NCI-H2107 (cell line): ENCODE measurements at places on chromosomes 3 and 15.

DNA sequence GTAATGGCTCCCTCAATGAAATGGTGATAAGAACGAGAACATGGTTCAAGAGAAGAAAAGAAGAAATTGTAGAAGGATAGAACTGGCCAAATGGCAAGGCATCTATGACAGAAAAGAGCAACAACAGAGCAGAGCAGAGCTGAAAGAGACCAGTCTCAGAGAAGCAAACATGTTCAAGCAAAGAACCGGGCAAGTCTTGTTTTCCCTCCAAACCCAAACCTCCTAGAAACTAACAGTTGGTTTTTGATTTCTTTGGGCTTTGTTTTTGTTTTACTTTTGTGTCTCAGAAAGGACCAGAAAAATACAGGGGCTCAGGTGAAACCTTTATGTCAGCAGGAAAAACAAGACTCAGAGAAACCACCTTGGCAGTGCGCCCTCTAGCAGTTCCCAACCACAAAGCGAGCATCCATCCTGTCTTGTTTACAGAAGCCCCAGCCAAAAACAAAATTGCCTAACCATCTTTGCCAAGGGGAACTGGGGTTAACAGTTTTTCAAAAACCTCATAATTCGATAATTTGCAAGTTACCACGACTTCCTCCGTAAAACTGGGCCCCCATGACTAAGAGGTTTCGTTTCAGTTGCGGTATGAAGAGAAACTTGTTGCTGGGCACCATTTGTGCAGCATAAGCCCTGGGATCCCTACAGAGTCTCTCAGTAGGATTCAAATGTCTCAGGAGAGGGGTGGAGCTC, 159.2 kb upstream of the SLC24A5 start:
- no peak for DNase-seq

DNA sequence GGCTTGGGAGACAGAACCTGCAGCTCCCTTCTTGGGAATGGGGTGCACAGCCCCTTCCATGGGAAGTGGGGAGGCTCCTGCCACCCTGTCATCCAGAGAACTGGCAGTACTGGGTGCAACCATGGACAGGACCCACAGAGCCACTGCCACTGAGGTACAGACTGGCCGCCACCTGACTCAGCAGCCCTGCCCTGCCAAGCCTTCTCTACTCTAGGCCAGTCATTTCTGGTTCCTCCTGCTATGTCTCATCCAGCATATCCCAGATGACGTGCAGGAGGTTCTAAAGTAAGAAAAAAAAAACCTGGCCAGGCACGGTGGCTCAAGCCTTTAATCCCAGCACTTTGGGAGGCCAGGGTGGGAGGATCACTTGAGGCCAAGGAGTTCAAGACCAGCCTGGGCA, 76.9 kb upstream of the RPL32 start:
- no peak for DNase-seq

- no peak for DNase-seq
Measured at GRCh38 chr3:157029365-157029790, 130.6 kb downstream of the CCNL1 start.

DNA sequence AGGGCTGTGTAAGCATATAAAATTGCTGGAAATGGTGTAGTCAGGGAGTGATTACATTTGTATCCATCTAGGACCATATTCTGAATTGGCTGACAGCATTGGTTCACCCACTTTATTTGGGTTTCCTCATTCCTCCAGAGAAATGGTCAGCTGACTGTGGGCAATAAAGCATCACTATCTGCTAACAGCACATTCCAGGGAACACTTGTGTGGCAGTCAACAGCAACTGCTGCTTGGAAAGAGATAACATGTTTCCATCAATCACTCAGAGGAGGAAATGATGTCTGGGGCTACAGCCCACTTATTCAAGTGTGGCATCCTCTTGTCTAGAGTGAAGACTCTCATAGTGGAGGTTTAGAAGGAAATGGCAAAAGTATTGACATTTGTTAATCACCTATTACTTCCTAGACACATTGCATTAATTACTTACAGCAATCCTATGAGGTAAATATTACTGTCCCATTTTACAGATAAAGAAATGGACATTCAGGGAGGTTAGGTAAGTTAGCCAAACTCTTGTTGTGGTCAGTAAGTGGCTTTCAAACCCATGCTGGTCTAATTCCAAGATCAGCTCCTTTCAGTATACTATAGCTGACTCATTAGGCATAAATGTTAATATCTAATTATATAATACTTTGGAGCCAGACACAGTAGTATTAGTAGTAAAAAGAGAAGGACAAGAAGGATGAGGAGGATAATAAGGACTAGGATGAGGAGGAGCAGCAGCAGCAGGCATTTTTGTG, 247.8 kb downstream of the ALCAM start:
- DNase-seq, result no peak

GRCh38 chr3:13314877-13315276, 105.2 kb downstream of the NUP210 start:
- no peak for DNase-seq

GRCh38 chr3:57682284-57682683, 10.6 kb downstream of the DENND6A start:
- DNase-seq, result no peak

- DNase-seq, result no peak
Measured at GRCh38 chr3:64911138-64911537, 223.3 kb upstream of the ADAMTS9 start.

GRCh38 chr3:194287374-194287773, 63.8 kb downstream of the CPN2 start:
- no peak for DNase-seq

DNA sequence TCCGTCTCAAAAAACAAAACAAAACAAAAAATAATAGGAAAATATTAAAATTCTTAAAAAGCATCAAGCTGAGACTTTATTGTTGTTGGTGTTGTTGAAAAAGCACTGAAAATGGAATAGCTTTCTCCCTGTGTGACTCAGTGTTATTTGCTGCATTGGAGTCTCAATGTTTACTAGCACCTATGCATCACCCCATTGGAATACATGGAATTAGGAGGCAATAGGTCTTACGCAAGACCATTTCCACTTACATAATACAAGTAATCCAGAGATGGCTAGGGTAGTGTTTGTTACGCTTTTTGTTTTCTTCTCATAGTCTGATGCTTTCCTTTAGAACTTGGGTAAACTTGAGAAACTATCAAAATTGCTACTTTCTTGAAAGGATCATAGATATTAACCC, 15.2 kb downstream of the GXYLT2 start:
- no peak for DNase-seq

- no peak for DNase-seq
Measured at GRCh38 chr15:67228286-67228685, 26.2 kb downstream of the AAGAB start.

- no peak for DNase-seq
Measured at GRCh38 chr3:23865595-23866396, 51.0 kb downstream of the NKIRAS1 start.

- no peak for DNase-seq
Measured at GRCh38 chr15:49383266-49383665, 39.8 kb upstream of the FGF7 start.

DNA sequence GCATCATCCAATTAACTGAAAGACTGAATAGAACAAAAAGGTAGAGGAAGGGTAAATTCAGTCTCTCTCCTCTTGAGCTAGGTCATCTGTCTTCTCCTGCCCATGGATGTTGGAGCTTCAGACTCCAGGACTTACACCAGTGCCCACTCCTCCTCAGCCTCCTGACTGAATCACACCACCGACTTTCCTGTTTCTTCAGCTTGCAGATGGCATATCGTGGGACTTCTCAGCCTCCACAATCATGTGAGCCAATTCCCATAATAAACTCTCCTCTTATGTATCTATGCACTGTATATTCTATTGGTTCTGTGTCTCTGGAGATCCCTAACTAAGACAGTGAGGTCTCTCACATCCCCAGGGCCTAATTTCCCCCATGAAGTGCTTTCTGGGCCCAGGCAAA, 140.4 kb downstream of the CD47 start:
- DNase-seq, result no peak

- peak; percentile 82 for DNase-seq
Measured at GRCh38 chr15:41660235-41661077, at the start of gene MGA. Gene MGA, plus strand, starts transcription at chr15:41660405.

- DNase-seq, result no peak
Measured at GRCh38 chr15:73165844-73166243, 113.6 kb downstream of the NEO1 start.

DNA sequence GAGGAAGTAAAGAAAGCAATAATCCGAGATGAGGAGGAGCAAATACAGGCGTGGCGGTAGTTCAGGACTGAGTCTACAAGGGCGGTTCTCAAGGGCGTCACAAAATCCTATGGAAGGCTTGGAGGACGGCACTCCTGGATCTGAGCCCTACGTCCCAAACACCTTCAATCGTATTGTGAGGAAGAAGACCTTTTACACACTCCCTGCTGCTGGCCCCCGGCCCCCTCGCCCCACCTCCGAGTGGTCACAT, 747 bp downstream of the PLD1 start:
- DNase-seq, result no peak

GRCh38 chr3:55494976-55495375, 7.9 kb upstream of the WNT5A start:
- DNase-seq, result no peak

DNA sequence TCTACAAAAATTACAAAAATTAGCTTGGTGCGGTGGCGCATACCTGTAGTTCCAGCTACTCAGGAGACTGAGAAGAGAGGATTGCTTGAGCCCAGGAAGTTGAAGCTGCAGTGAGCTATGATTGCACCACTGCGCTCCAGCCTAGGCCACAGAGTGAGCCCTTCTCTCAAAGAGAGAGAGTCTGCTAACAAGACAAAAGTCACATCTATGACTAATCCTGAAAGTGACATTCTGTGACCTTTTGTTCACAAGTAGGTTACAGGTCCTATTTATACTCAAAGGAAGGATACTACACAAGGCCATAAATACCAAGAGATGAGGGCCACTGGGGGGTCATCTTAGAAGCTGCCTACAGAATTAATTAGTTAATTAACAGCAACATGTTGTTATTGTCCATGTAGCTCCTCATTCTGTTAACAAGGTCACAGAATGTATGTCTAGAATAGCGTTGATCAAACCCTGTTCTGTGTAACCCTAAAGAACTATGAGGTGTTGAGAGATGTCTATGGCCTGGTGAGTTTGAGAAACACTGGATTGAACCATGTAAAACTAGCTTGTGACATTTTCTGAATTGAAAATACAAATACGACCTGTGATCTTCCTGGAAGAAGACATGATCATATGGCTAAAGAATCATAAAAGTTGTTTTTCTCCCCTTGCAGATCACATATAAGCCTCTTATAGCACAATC, 97.0 kb downstream of the SAMMSON start:
- DNase-seq, result no peak

DNA sequence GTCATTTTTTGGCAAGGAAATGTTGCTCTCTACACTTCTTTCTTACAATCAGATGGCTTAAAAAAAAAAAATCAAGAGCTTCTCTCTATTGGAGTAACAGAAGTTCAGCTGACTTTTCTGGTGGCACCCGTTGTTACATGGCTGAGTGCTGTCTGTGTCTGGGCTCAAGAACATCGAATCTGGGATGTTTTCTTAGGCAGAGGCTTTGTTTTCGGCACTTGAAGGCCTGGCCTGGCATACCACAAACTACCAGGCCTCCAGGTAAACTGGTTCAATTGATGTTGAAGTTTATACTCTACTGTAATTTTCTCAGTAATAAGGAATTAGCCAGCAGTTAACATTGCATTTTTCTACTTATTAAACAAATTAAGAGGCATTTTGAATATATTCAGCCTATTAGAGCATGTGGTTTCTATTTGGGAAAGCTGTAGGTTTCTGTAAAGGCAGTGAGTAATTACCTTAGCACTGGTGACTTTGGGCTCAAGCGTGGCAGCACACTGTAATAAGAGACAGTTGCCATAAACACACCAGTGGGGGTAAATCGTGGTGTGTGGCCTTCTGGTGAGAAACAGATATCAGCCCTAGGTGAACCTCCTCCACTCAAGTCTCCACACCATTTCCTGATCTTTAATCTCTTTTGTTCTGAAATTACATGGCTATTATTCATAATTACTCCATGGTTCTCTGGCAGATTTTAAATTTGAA, 544.7 kb downstream of the MECOM start:
- DNase-seq, result no peak

DNA sequence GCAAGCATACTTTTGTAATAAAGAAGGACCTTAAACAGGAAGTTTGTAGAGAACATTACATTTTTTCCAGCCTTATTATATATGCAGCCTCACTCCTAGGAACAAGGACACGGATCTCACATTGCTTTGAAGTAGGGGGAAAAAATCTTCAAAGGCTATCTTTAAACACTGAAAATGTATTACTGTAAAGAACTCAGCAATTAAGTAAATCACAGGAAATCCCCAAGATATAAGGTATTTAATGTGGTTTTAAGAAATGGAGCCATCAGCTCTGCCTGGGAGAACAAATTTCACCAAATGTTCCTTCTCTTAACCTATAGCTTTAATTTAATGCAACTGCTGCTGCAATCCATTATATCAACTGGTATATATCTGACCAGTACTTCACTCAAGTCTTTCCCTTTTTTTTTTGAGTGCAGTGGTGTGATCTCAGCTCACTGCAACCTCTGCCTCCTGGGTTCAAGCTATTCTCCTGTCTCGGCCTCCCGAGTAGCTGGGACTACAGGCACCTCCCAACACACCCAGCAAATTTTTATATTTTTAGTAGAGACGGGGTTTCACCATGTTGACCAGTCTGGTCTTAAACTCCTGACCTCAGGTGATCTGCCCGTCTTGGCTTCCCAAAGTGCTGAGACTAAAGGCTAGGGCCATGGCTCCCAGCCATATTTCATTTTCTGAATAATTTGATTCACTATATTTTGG, 2.8 kb downstream of the BTLA start:
- no peak for DNase-seq

DNA sequence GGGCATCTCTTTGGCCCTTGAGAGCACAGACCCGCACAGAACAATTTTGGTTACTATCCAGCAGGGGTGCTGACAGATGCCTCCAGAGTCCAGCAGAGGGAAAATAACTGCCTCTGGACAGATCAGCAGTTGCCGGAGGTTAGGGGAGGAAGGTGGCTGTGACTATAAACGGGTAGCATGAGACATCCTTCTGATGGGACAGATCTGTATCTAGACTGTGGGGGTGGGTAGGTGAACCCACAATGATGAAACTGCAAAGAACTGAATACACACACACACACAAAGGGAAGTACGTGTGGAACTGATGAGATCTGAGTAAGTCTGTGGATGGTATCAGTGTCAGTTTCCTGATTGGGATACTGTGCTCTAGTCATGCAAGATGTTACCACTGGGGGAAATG, 21.2 kb downstream of the ADAMTS7 start:
- no peak for DNase-seq

GRCh38 chr15:25239471-25240345, 199.1 kb downstream of the UBE3A start:
- DNase-seq, result no peak
